Inflammatory macrophage (primary cell): ENCODE measurements at places on chromosomes 11 and 22.

GRCh38 chr11:3010004-3010403 is 17.9 kb upstream of the NAP1L4 start:
- no peak for DNase-seq

- DNase-seq = no peak
These were observed 3.4 kb downstream of the PARVA start for GRCh38 chr11:12380565-12381325.

- peak; percentile 9 for DNase-seq
These were observed 39.1 kb upstream of the SHISAL1 start for GRCh38 chr22:44351685-44352377.

GRCh38 chr11:96306071-96306470 is 36.9 kb downstream of the MAML2 start:
- no peak for DNase-seq

- no peak for DNase-seq
These were observed 446.6 kb downstream of the NELL1 start for GRCh38 chr11:21116009-21116408.
